ENCODE measurements at places on chromosomes 4 and X.

DNA sequence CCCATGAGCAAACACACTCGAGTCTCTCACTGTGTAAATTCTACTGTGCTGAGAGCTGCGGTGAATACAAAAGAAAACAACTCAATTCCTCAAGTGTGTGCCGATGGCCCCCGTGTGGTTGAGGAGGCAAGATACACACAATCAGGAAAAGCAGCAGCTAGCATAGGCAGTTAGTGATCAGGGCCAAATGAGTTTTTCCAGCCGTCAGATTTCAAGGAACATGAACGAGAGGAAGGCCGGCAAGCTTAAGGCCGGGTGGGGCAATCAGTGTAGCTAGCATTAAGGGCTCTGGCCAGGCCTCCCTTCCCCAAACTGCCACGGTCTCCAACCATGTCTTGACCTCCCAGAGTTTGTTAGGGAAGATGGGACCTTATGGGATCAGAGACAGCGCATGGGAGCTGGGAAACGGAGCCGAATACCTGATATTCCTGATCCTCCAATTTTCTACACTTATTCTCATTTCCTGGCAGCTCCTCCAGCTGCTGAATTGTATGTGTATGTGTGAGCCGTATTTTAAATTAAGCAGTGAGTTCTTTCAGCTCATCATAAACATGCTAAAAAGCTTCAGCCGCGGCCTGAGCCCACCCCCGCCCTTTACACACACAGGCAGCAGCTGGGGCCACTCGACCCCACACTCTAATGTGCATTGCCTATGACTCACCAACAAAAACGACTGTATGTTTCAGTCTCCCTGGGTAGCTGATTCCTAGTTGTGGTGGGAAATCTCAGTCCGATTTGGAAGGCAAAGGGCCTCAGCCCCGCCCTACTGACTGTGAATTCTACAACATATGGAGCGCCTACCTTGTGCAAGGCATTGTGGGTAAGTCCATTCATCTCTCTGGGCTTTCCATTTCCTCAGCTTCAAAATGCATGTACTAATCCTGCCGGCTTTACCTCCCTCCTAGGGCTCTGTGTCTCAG, 59.9 kb downstream of the RTL9 start:
- no peak for DNase-seq

DNA sequence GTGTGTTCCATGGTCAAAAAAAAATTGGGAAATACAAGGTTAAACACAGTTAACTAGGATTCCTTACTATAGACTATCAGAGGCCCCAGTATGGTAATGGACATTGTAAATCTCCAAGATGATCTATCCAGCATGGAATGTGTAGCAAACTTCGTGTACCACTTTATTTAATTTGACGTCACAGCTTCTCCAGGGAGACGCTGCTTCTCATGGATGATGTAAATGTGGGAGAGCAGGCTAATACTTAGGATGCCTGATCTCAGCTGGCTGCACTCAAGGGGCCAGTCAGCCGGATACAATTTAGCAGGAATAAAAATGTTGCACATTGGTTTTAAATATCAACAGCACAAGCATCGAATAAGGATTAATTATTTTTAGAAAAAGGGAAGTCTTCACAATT, 111.7 kb upstream of the HPF1 start:
- no peak for DNase-seq

GRCh38 chr4:15295421-15296162, 132.2 kb upstream of the C1QTNF7 start:
- no peak for DNase-seq

DNA sequence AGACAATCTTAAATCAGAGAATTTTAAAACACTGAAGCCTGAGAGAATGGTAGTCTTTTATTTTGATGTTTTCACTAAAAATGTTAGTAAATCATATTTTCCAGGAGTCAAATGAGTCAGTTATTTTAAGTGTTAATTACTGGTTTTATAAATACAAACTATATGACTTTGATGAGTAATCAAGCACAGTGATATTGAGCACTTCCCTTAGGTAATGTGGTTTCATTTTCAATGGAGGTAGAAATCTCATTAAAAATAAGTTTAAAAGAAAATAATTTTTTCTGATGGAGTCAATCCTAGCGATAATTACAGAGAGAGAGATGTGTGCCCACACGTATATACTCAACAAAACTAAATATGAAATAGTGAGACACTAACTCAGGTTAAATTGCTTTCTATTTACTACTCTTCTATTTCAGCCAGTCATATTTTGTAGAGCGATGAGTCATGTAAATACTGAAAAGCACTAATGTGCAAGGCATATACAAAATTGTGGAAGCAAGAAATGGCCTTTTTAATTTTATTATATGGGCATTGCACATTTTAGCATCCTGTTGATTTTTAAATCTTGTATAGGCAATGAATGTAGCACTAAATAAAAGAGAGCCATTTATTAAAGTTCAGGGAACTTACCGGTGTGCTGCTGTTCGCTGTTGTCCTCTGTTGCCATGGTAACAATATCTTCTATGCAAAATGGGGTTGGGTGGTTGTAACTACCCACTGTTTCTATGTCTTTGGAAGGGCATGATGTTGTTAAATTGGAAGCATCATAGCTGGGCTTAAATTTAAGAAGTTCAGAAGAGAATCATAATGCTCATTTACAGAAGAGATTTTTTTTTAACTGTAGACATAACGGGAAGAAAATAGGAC, 513.7 kb downstream of the TLL1 start:
- no peak for DNase-seq

DNA sequence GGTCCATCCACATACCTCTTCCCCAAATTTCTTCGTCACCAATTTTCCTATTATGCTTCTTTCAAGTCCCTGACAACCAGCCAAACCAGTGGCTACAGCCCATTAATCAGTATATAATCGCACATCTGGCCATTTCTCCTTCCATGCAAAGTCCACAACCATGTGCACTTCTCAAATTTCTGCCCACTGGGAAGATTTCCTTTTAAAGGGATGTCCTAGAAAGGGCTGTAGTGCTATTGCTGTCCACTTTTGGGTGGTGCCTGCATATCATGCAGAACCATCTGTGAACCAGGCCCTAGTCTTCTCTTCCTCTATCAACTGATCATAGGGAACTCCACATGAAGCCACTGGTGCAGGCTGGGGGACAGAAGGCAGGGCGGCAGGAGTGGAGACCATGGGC, 55.2 kb upstream of the MID1IP1 start:
- DNase-seq, result no peak

Measured in H54 (cell line).